Activated gamma-delta T cell treated with anti-CD3 and anti-CD28 coated beads, Interleukin-2, amount 50 U/mL, for 16 hours (primary cell): ENCODE measurements at places on chromosomes 4 and X.

GRCh38 chr4:177802162-177802561, 359.9 kb upstream of the AGA start:
- DNase-seq, result no peak

- no peak for DNase-seq
Measured at GRCh38 chr4:32268863-32269262, 1548.7 kb downstream of the PCDH7 start.

DNA sequence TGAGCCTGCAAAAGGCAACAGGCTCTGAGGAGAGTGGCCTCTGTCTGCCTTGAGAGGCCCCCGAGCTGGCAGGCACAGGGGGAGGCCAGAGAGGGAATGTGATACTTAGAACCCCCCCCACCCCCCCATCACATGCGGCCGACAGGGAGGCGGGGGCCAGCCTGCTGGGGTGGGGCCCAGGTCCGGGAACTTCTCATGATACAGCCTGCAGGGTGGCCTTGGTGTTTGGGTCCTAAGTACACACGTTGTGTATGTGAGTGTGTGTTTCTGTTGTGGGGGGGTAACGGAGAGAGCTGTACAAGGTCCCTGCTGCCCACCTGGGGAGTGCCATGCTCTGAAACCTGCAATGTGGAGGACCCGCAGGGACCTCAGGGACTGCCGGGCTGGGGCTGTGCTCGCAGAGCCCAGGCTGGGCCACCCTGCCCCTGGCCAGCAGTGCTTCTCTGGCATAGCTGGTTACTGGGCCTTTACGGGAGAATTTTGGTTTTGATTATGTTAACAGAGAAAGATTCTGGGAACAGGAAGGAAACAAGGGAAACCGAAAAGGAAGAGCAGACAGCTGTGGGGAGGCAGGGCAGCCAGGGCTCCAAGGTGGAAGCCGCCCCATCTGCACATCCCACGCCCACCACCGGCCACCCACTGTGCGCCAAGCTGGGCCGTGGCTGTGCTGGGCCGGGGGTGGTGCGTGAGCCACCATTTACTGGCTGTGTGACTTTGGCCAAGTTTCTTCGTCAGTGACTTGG, 19.9 kb downstream of the SH3BP2 start:
- DNase-seq, result no peak

- DNase-seq, result no peak
Measured at GRCh38 chrX:49970674-49971073, 48.3 kb downstream of the CLCN5 start.

DNA sequence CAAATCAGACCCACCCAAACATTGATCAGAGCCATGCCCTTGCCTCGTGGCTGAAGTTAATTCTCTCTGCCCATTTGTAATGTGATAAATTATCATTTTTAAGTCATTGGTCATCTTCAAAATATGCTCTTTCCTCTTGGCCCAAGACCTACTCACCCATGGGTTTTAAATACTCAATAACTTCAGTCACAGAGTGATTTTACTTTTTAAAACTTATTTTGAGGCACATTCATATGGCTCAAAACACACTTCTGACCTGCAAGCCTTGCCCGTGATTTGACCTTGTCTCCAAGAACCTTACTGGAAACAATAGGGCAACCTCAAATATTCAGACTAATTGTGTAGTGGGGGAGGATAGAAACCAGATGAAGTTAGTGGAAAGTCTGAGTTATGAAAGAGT, 176.2 kb upstream of the LNX1 start:
- no peak for DNase-seq

- DNase-seq, result no peak
Measured at GRCh38 chr4:155769090-155769489, 10.3 kb downstream of the GUCY1B1 start.

DNA sequence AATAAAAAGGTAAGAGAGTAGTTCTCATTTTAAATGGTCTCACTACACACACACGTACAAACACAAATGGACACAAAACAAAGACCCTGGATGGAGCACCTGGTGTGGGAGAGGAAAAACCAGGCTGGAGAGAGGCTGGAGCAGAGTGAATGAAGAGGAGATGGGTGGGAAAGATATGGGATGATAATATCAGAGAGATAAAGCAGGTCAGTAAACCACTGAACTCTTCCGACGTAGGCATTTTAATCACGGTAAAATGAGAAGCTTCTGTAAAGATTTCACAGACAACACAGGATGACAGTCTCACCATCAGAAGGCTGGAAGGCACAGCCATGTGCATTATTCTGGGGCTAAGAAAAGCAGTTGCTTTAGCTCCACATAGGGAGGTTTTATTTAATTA, 532.8 kb downstream of the KCNIP4 start:
- DNase-seq, result no peak

DNA sequence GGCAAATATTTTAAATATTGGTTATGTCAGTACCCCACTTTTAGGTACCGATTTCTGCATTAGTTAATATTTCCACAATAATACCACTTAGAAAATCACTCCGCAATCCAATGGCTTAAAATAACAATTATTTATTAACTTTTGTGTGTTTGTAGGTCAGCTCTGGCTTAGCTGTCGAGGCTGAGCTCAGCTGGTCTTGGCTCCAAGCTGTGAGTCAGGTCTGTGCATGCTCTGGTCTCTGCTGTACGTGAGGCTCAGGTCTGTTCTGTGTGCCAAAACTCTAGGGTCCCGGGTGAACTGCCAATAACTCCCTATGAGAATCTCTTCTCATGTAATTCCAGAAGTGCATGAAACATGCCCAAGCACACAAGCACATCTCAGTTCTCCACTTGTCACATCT, 245.8 kb upstream of the GK2 start:
- DNase-seq, result no peak

GRCh38 chrX:46642145-46642544, 68.6 kb downstream of the CHST7 start:
- DNase-seq, result no peak

DNA sequence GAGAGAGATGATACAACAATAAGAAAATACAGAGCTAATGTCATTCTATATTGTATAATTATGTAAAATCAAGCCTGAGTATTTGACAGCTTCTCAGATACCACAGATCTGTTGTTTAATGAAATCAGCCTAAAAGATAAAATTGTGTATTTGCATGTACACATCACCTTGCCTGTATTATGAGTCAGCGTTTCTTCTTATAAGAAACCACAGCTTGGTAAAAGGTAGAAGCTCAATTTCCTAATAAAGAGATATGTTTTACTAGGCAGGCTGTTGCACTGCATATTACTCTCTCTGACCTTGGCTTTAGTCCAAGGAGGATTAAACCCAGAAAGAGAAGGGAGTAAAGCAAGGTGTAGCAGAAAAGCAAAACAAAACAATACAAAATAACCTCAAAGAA, 121.3 kb downstream of the PPARGC1A start:
- DNase-seq, result no peak

DNA sequence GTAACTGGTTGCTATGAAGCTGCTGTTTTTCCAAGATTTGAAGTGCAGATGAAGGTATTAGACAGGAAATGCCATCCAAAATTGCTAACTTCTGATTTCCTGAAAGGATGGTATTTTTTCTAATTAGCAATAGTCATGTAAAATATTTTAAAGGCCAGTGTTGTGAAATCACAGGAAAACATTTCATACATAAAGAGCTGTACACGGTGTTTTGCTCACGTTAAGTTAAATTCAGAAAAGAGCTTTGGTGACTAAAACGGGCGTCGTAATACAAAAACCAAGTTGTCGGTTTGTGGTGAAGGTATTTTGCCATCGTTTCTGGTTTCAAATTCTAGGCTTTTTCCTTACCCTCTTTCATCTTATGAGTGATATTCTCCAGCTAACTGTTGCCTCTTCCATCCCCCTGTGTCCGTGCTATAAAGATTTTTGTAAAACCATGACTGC, 39.8 kb downstream of the AFF1 start:
- no peak for DNase-seq

DNA sequence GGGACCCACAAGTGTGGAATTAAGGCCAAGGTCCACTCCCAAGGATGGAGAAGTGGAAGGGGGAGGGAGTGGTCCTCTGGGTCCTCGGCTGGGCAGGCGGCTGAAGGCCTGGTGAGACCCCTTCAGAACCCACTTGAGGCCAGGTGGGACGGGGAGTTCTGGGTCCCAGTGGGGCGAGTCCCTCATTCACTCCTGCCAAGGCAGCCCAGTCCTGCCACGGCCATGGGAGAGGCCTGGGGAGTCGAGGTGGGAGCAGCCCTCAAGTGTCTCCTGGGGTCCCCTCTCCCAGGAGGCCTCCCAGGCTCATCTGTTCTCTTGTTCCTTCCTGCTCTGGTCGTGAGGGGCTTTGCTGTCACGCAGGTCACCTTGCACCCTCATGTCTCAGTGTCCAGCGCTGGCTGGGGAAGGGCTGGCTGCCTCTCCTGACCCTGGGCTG, 6.1 kb upstream of the SH3BP2 start:
- DNase-seq, result no peak

DNA sequence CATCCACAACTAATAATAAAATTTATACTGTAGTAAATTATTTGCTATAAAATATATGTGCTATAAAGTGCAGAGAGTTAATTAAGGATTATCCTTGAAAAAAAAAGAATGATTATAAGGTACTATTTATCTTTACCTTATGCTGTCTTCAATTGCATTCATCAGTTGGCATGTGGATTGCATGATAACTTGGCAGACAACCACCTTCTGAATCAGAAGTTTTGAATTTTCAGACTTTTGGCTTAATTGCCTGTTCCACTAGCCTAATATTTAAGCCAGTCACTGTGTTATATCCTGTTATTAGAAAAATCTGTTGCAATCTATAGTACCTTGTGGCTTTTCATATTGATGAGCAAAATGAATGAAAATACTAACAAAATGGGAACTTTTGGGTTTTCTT, 1040.3 kb upstream of the PCDH10 start:
- no peak for DNase-seq

- DNase-seq, result no peak
Measured at GRCh38 chr4:3030566-3031356, 43.6 kb downstream of the HTT-AS start.

DNA sequence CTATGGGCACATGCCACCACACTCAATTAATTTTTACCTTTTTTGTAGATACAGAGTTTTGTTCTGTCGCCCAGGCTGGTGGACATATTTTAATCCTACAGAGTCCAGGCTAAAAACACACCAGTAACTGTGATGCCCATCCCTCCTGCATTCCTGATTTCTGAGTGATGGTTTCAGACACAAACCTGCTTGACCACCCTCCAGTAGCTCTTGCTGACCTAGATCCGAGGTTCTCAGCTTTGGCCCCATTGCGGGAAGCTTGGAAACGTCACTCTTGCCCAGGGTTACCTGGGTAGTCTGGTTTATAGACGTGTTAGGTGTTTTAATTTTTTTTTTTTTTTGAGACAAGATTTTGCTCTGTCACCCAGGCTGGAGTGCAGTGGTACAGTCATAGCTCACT, 7.5 kb downstream of the CD99 start:
- no peak for DNase-seq

DNA sequence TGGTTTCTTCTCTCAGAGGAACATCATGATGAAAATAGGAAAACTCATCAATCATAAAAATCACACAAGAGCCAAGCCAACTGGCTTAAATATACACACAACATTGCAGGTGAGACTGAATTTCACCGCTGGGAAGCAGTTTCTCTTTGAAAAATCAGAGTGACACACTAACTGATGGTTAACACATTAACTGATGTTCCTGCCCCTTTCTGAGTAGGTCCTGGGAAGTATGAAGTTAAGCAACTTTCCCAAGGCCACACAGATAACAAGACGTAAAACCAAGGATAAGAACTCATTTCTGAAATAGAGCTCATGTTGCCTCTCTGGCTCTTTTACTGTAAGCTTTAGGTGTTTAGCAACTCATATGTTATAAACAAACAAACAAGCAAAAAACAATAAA, 813.7 kb upstream of the HS3ST1 start:
- no peak for DNase-seq

DNA sequence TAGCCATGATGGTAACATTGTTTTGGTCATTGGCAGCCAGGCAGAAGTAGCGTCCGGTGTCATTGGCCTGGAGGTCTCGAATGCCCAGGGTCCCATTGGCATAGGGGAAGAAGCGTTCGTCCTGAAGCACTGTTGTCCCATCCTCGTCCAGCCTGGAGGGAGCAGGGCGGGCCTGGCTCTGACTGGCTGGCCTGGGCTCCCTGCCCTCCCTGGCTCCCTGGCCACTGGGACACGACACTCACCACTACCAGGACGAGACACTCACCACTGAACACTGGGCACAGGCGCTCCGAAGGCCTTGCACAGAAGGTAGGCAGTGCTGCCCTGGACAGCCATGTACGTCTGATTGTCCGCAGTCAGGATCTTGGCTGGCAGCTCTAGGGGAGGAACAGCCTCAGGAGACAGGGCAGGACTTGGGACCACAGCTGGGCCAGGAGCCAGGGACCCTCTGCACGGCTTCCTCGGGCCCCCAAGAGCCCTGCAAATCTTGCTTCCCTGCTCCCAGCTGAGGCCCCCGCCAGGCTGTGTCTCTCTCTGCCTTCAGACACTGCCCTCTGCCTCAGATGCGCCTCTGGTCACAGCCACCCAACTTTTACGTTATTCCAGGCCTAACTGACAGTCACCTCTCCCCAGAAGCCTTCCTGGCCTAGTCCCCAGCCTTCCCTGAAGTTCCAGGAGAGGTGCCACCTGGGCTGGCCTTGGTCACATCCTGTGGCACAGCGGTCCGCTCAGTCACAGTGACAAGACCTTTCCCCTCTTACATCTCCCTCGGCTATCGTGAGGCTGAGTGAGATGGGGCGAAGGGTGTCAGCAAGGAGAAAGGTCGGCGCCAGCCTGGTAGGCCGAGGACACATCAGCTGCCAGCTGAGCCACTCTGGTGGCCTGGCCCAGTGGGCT, 17.1 kb downstream of the L1CAM start:
- no peak for DNase-seq

- DNase-seq, result no peak
Measured at GRCh38 chrX:110363244-110363643, 4.6 kb downstream of the RTL9 start.

- no peak for DNase-seq
Measured at GRCh38 chrX:34426334-34426733, 230.8 kb downstream of the TMEM47 start.

- no peak for DNase-seq
Measured at GRCh38 chr4:159682996-159683395, 580.1 kb downstream of the RAPGEF2 start.

- DNase-seq, result no peak
Measured at GRCh38 chrX:29257521-29257920, 670.3 kb downstream of the IL1RAPL1 start.

DNA sequence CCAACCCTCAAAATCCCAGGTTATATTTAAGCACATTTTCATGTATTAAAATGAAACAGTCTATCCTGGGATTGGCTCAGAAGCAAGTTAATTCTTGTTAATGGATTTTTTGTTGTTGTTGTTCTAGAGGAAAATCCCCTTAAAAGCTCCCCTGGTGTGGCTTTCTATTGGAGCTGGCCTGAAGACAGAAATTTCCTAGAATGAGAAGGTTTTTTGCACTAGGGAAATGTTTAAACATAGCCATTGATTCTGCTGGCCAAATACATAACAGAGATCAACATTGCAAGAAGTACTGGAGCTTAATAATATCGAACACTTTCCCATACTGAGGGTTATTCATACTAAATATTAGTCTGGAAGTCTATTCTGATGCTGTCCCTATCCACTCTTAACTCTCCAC, 148.8 kb upstream of the PCDH18 start:
- DNase-seq, result no peak
